ENCODE measurements at places on chromosomes 1 and 21.

DNA sequence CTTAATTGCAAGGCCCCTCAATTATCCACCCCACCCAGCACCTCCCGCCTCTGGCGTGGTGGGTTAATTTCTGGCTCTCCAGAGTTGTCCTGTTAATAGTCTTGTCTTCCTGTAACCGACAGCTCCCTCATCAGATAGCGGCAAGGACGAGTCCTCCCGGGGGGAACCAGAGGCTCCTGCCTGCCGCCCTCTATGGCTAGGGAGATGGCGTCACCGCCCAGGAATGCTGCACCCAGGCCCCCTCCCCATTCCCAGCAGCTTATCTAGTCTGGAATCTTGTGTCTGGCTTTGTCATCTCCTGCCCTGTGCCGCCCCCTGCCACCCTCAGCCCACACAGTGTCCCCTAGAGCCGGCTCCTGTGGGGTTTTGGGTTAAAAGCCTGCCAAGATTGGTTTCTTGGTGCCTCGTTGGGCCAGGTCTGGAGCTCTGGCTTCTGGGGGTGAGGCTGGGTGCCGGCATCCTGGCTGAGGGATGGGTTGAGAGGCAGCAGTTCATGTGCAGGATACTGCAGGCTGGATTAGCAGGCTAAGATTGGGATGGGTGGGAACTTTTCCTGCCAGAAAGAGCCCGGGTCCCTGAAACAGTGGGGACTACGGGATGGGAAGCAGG lies 48.8 kb downstream of the EDN2 start:
- DNase-seq = no peak

DNA sequence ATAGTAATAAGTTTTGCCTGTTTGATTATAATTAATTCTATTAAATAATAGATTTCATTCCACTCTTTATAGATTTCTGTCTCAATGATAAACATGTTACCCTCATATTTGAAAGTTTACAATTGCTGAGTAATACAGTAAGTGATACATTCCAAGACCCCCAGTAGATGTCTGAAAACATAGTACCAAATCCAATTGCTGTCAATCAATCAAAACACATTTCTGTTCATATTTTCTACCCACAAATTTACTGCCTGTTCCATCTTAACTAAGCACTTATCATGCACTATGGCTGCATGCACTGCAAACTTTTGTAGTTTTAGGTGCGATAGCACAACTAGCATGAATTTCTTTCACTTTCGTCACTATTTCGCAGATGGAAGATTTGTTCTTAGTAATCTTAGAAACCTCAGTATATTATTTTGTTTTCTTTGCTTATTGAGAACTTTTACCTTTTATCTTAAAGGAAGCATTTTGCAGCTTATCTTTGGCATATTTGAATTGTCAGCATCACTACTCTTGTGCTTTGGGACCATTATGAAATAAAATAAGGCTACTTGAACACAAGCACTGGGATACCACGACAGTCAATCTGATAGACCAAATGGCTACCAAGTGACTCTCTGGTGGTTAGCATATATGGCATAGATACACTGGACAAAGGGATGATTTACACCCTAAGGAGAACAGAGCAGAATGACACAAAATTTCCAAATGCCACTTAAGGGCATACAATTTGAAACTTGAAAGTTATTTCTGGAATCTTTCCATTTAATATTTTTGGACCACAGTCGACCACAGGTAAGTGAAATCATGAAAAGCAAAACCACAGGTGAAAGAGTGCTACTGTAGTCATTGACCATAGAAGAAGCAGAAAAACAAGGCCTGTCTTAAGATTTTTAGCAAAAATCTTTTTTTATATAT lies 67.6 kb downstream of the RGS13 start:
- no peak for DNase-seq

DNA sequence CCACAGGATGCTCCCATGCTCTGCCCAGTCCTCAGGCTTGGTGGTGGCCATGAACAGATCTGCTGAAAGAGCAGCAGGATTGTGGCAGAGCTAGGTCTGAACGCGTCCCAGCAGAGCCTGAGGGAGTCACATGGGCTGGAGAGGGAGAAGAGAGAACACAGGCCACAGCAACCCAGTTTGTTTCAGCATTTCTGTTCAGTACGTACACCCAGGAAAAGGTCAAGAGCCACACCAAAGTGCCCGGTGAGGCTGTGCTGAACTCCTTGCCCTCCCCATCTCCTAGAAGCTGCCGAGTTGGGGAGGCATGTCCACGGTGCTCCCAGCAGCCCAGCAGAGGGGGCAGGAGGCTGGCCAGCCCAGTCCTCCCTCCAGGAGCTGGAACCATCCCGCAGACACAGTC lies 5.5 kb downstream of the PKP1 start:
- DNase-seq = no peak

GRCh38 chr1:217133092-217133491 lies 409.9 kb upstream of the ESRRG start:
- no peak for DNase-seq

DNA sequence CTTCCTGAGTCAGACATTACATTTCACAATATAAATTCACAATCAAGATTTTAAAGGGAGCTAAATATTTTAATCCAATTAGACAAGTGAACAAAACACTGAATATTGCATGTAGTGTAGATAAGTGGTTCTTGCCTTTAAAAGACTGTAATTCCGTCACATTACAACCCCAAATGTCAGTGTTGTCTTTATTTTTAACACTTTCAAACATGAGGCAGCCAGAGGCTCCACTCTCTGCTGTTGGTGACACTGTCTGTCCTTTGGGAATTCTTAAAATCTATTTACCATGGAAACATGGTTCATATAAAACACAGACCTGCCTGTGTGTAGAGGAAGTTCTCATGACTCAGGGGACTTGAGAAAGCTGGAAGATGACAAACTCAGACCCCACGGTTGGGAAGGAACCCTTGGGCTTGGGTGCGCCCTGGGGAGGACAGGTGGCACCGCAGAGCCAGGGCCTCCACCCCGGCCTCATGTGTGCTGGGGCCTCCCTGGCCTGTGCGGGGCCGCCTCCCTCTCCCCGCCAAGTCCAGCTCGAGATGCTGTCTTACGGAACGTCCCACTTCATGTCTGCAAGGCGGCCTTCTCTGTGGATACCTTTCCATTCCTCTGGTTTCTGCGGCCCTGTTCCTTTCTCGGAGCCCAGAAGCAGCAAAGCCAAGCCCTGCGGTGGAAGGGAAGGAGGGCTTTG lies 239.0 kb downstream of the SDCCAG8 start:
- no peak for DNase-seq
